ENCODE measurements at places on chromosomes 16 and 17. TPM values are rescaled to one million over a fixed set of nuclear protein-coding genes. Genes with fewer than 3 reads are reported as not detected.

DNA sequence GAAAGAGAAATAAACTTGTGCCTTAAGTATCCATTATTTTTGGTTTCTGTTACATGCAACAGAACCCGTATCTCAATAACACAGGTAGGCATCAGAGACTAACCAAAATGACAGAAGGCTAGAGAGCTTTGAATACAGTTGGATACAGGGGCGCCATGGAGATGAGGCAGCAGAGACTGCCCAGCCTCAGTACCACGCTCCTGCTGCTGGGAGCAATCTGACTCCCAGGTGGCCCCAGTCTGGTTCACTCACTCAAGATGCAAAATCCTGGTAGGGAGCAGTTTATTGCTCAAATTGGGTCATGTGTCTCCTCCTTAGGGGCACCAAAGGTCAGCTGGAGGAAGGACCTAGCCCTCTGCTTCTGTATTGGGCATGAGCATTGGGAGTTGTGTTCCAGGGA is 218.9 kb downstream of the USP22 start:
- no peaks in the 10 kb centered on the region for H3K27me3 ChIP-seq
- H3K36me3 ChIP-seq, result no peaks in the 10 kb centered on the region
- no peaks in the 10 kb centered on the region for H3K4me1 ChIP-seq

DNA sequence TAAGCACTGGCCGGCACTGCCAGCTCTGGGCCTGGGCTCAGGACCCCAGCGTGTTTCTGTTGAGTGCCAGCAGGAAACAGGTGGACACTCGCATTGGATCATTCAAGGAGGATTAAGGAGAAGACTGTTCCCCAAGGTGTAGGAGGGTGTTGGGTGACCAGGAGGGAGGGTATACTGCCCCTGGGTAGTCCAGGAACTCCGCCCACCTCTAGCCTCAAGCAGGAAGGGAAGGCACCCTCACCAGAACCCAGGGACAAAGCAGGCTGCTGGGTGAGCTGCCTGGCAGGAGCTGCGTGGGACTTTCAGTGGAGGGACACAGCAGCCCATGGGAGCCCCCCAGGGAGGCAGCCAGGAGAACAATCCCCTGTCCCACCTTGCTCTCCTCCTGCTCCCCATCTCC is 7.7 kb upstream of the RAB37 start:
- DNase-seq, result no peak
- H3K4me3 ChIP-seq, result no peak overlapping the region
- H3K4me1 ChIP-seq, result no peaks in the 10 kb centered on the region
- H3K27me3 ChIP-seq, result no peaks in the 10 kb centered on the region
- no peak overlapping the region for H3K27ac ChIP-seq

DNA sequence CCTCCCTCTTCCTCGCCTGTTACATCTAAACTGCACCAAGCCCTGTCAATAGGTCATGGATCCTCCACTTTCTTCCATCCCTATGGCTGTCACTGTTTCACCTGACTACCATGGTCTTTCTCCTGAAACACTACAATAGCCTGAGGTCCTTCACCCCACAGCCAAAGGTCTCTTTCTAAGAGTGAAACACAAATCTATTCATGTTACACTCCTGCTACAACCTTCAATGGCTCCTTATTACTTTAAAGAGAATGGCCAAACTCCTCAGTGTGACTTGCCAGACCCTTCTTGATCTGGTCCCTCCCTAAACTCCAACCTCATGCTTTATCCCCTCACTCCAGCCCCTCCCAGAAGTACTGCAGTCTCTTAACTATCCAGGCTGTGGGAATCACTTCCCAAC is 618 bp upstream of the PIK3R6 start:
- DNase-seq, result no peak
- H3K4me1 ChIP-seq, result no peaks in the 10 kb centered on the region
- no peaks in the 10 kb centered on the region for H3K27me3 ChIP-seq

- no peak for DNase-seq
- no peak overlapping the region for H3K4me3 ChIP-seq
- H3K36me3 ChIP-seq, result peaks cover 2% of the 10 kb centered on the region
- no peaks in the 10 kb centered on the region for H3K27me3 ChIP-seq
- no peaks in the 10 kb centered on the region for H3K4me1 ChIP-seq
Measured at GRCh38 chr16:31696968-31697743, 169.5 kb downstream of the AHSP start.

DNA sequence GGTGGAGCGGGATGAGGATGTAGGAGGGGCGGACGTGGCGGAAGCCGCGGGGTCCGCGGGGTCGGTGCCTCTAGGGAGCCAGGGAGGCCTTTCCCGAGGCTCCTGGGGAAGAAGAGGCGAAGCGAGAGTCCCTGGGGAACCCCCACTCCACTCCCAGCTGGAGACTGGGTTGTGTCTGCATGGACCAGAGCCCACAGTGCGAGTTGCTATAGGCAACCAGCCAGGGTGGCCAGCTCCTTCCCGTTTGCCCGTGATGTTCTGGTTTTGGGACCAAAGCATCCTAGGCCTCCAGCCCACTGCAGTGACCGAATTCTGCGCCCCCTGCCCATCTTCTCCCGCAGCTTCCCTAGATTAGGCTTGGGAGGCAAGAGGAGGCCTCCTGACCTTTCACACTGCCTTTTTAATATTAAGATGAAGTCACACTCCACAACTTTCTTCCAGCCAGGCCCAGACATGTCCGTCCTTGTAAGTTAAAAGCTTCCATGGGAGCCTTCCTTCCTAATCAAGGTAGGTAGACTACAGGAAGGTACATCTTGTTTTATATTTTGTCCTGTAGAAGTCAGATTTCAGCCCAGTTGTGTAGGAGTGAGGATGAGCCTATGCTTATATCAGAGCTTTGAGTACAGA is 469 bp downstream of the AMZ2 start:
- H3K27me3 ChIP-seq, result no peaks in the 10 kb centered on the region
- DNase-seq, result no peak
- H3K4me3 ChIP-seq, result peak overlapping the region; percentile 94
- peaks cover 26% of the 10 kb centered on the region for H3K36me3 ChIP-seq
- H3K27ac ChIP-seq, result no peak overlapping the region

- no peak overlapping the region for H3K4me3 ChIP-seq
- no peaks in the 10 kb centered on the region for H3K27me3 ChIP-seq
- no peaks in the 10 kb centered on the region for H3K36me3 ChIP-seq
- no peak overlapping the region for H3K27ac ChIP-seq
Measured at GRCh38 chr17:13888056-13888609, 181.2 kb upstream of the COX10 start.

- H3K27ac ChIP-seq, result no peak overlapping the region
- peaks cover 15% of the 10 kb centered on the region for H3K36me3 ChIP-seq
- DNase-seq, result no peak
- H3K27me3 ChIP-seq, result no peaks in the 10 kb centered on the region
Measured at GRCh38 chr17:71942626-71943025, 178.2 kb upstream of the SOX9 start.

- H3K36me3 ChIP-seq, result no peaks in the 10 kb centered on the region
- H3K4me3 ChIP-seq, result no peak overlapping the region
- no peaks in the 10 kb centered on the region for H3K27me3 ChIP-seq
- H3K27ac ChIP-seq, result no peak overlapping the region
- no peaks in the 10 kb centered on the region for H3K4me1 ChIP-seq
Measured at GRCh38 chr16:86020971-86021370, 122.0 kb downstream of the IRF8 start.

DNA sequence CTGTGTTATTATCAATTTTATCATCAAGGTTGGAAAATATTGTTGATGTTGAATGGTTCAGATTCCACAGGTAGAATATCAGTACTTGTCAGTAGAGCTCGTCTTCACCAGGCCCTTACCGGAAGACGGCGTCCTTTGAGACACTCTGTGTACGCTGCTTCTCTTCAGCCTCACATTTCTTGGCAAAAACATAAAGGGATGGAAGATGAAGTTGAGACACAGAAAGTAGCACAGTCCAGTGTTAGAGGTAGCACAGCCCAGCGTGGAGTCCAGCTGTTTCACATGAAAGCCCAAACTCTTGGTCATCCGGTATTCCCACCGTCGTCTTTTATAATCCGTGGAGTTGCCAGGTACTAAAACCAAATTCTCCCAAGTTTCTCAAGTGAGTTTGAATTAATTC is 30.4 kb downstream of the ATP2C2 start:
- no peaks in the 10 kb centered on the region for H3K27me3 ChIP-seq
- no peaks in the 10 kb centered on the region for H3K36me3 ChIP-seq
- no peak overlapping the region for H3K27ac ChIP-seq
- no peak for DNase-seq
- H3K4me1 ChIP-seq, result no peaks in the 10 kb centered on the region

GRCh38 chr16:28846933-28847273 is 755 bp upstream of the TUFM start:
- H3K36me3 ChIP-seq, result peaks cover 32% of the 10 kb centered on the region
- H3K27me3 ChIP-seq, result no peaks in the 10 kb centered on the region
- no peak for DNase-seq
- no peak overlapping the region for H3K27ac ChIP-seq
- no peaks in the 10 kb centered on the region for H3K4me1 ChIP-seq
- peak overlapping the region; percentile 99 for H3K4me3 ChIP-seq

DNA sequence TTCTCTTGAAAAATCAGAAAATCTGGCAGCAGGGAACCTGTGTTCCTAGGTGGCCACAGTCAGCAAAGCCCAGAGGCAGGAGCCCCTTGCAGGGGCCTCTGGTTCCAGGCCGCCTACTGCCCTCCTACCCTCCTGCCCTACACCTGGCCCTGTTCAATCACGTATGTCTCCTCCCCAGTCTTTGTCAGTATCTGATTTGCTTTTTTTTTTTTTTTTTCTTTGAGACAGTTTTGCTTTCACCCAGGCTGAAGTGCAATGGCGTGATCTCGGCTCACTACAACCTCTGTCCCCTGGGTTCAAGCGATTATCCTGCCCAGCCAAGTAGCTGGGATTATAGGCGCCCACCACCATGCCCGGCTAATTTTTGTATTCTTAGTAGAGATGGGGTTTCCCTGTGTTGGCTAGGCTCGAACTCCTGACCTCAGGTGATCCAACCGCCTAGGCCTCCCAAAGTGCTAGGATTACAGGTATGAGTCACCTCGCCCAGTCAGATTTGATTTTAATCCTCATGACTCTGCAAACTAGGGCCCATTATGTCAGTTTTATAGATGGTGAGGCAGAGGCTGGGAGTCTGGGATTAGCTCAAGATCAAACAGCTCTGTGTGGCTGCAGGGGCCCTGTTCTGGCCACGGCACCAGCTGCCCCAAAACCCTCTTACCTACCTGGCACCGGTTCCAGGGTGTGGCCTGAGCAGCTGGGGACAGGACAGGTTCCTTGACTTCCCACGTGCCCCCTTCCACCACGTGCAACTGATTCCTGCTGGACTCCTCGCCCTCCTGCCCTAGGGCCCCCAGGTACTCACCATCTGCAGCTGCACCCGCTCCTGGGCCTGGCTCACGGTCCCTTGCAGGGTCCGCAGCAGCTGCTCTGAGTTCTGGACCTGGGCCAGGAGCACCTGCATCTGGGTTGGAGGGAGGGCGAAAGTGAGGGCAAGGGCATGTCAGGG is 14.7 kb downstream of the RABEP2 start:
- no peak overlapping the region for H3K4me3 ChIP-seq
- no peaks in the 10 kb centered on the region for H3K4me1 ChIP-seq
- peaks cover 33% of the 10 kb centered on the region for H3K36me3 ChIP-seq
- no peak for DNase-seq
- H3K27ac ChIP-seq, result no peak overlapping the region
- no peaks in the 10 kb centered on the region for H3K27me3 ChIP-seq

- no peak overlapping the region for H3K27ac ChIP-seq
- H3K4me3 ChIP-seq, result no peak overlapping the region
- peaks cover 39% of the 10 kb centered on the region for H3K36me3 ChIP-seq
- H3K4me1 ChIP-seq, result no peaks in the 10 kb centered on the region
Measured at GRCh38 chr16:89113661-89114060, 20.0 kb downstream of the ACSF3 start.

DNA sequence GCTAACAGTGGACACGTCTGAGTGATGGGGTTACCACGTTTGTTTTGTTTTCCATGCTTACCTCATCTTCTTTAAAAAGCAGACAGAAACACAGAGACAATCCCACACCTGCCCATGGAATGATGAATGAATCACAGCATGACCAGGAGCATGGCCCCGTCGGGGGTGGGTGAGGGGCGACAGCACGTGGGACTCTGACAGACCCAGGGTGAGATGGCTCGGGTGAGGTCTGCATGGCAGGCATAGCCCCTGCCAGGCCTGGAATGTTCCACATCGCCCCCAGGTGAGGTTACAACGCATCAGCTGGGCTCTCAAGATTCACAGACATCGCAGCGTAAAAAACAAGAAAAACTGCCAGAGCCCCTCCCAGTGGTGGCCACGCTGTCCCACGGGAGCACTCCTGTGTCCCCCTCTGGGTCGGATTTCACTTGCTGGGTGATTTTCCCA is 18.1 kb downstream of the SLC7A5 start:
- H3K27ac ChIP-seq, result no peak overlapping the region
- H3K27me3 ChIP-seq, result no peaks in the 10 kb centered on the region
- H3K4me1 ChIP-seq, result no peaks in the 10 kb centered on the region
- peaks cover 24% of the 10 kb centered on the region for H3K36me3 ChIP-seq
- DNase-seq, result no peak
- H3K4me3 ChIP-seq, result no peak overlapping the region

DNA sequence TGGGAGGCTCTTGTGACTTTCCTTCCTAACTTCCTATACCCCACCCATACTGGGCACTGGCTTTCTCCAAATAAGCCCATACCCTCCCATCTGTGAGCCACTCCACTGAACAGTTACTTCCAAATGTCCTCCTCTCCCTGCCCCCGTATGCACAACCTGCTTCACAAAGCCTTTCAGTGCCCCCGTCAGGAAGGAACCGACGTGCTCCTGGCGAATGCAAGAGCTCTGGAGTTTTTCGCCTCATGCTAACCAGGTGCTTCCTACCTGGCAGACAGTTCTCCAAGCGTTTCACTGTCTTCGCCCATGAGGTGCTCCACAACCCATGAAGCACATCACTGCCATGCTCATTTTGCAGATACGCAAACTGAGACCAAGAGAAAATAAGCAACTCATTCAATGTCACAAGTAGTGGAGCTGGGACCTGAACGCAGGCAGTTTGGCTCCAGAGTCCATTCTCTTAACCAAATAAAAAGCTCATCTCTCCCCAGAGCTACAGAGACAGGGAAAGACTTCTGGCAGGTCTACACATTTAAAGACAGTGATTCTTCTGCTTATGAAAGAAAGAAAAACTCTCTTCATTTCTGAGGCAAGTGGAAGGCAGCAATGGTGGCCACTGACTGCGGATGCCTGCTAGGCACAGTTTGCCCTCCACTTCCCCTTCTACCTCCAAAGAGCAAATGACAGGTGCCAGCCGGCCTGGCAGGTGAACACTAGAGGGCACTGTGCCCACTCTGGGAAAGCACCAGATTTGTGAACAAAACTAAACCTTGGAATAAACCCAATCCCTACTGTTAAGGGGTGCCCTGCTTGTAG is 23.8 kb downstream of the SPHK1 start:
- no peak overlapping the region for H3K27ac ChIP-seq
- no peak overlapping the region for H3K4me3 ChIP-seq
- DNase-seq, result peak; percentile 78
- peaks cover 33% of the 10 kb centered on the region for H3K36me3 ChIP-seq
- no peaks in the 10 kb centered on the region for H3K27me3 ChIP-seq
- no peaks in the 10 kb centered on the region for H3K4me1 ChIP-seq

GRCh38 chr17:82217120-82217529 is 4.5 kb upstream of the CCDC57 start:
- H3K36me3 ChIP-seq, result no peaks in the 10 kb centered on the region
- no peak overlapping the region for H3K4me3 ChIP-seq
- no peaks in the 10 kb centered on the region for H3K4me1 ChIP-seq
- DNase-seq, result no peak

The ADAD2 gene
- 0.99 TPM for total RNA-seq

The SLC47A1 gene
- total RNA-seq, result 2.0 TPM

The GPR179 gene
- total RNA-seq, result not detected

The MTSS2 gene
- total RNA-seq, result 42.5 TPM

The MT3 gene
- not detected for total RNA-seq

The DPEP1 gene
- total RNA-seq, result 1.1 TPM

The PHKG2 gene
- total RNA-seq, result 46.6 TPM

The GGA3 gene
- 50.3 TPM for total RNA-seq

The TNFRSF13B gene
- total RNA-seq, result 0.28 TPM
